Prostate gland (tissue), 2 donors: ENCODE measurements at places on chromosomes 12 and 14. TPM values are rescaled to one million over a fixed set of nuclear protein-coding genes. Genes with fewer than 3 reads are reported as not detected.

Gene TAS2R9
- not detected for total RNA-seq

Gene LRRC9
- total RNA-seq: 2.0 TPM

Gene PRKD1
- 45.0 TPM for total RNA-seq

Gene SRSF5
- total RNA-seq: 206 TPM

Gene EMC9
- 13.1 TPM for total RNA-seq

Gene DACT1
- 27.1 TPM for total RNA-seq

Gene TAS2R13
- 1.1 TPM for total RNA-seq

- H3K4me3 ChIP-seq: no peak overlapping the region
- H3K4me1 ChIP-seq: peaks cover 3% of the 10 kb centered on the region
- DNase-seq: no peak
- no peak overlapping the region for H3K27ac ChIP-seq
Measured at GRCh38 chr14:104989951-104990303, 4.3 kb downstream of the CLBA1 start.

DNA sequence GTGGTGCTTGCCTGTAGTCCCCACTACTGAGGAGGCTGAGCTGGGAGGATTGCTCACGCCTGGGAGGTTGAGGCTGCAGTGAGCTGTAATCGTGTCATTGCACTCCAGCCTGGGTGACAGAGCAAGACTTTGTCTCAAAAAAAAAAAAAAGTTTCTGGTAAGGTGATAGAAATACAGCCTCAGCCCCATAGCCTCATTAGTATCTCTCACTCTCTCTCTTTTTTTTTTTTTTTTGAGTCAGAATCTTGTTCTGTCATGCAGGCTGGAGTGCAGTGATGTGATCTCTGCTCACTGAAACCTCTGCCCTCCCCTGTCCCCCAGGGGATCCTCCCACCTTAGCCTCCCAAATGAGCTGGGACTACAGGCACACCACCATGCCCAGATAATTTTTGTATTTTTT, 19.2 kb downstream of the MTHFD1 start:
- H3K4me3 ChIP-seq: no peak overlapping the region
- DNase-seq: no peak
- H3K27ac ChIP-seq: no peak overlapping the region
- no peaks in the 10 kb centered on the region for H3K27me3 ChIP-seq

DNA sequence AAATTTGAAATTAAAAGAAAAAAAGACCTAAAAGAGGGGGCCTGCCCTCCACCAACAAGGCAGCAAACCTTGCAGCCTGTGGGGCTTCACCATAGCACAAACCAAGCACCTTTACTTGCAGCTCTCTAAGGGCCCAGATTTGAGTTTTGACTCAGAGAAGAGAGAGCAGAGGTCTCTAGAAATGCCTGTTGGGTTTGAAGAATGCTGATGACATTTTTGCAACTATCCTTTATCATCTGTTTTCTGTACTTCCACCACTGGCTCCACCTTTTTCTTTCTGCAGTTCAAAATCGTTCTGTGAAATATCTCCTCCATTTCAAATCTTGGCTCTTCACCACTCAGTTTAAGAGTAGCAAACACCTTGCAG, 83.8 kb upstream of the HMGA2 start:
- no peak overlapping the region for H3K27ac ChIP-seq
- no peaks in the 10 kb centered on the region for H3K36me3 ChIP-seq
- no peak for DNase-seq
- H3K4me1 ChIP-seq: no peaks in the 10 kb centered on the region

- H3K27ac ChIP-seq: no peak overlapping the region
- no peaks in the 10 kb centered on the region for H3K27me3 ChIP-seq
- no peaks in the 10 kb centered on the region for H3K36me3 ChIP-seq
- DNase-seq: no peak
Measured at GRCh38 chr12:32296567-32296966, 102.8 kb upstream of the FGD4 start.

DNA sequence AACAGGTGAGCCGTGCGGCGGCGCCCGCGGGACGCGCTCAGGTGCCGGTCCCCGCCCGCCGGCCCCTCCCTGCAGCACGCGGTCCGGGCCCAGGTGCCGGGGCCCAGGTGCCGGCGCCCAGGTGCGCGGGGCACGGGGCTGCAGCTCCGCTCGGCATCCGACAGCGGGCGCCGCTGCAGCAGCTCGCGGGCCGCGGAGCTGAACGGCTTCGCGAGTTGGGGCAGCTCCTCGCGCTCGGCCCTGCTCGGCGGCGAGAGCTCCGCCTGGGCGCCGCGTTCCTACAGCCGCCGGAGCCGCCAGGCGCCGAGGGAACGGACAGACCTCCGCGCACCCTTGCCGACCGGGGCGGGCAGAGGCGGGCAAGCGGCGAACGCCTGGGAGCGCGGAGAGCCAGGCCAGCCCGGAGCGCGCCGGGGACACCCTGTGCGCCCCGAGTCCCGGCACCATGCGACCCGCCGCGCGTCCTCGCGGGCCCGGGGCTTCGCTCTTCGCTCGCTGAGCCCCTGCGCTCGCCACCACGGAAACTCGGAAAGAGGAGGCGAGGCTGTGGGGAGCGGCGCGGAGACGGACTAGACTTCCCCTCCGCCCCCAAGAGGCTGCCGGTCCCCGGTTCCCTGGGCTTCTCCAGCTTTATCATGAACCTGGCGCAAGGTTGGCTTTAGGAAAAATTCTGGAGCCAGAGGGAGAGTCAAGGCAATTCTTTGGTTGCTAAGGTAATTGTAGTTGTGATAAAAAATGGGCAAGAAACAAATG, at the start of gene RGS6:
Gene RGS6, plus strand, starts transcription at position 201 of the 753 bp plus-strand sequence.
- no peaks in the 10 kb centered on the region for H3K27me3 ChIP-seq
- no peak within 1 kb of the TSS for H3K27ac ChIP-seq
- peak; percentile 4 for DNase-seq
- H3K36me3 ChIP-seq: no peaks in the 10 kb centered on the region
- no peaks in the 10 kb centered on the region for H3K4me1 ChIP-seq
- no peak within 1 kb of the TSS for H3K4me3 ChIP-seq

- no peak overlapping the region for H3K4me3 ChIP-seq
- no peaks in the 10 kb centered on the region for H3K4me1 ChIP-seq
Measured at GRCh38 chr12:101608301-101609133, 13.7 kb downstream of the MYBPC1 start.

DNA sequence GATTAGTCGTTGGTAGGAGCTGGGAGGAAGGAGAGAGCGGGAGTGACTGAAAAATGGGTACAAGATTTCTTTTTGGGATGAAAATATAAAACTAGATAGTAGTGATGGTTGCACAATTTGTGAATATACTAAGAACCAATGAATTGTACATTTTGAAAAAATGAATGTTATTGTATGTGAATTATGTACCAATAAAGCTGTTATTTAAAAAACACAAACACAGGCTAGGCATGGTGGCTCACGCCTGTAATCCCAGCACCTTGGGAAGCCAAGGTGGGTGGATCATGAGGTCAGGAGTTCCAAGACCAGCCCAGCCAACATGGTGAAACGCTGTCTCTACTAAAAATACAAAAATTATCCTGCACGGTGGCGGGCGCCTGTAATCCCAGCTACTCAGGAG, 32.1 kb downstream of the PPP1R13B start:
- H3K36me3 ChIP-seq: no peaks in the 10 kb centered on the region
- no peak overlapping the region for H3K4me3 ChIP-seq
- peaks cover 4% of the 10 kb centered on the region for H3K4me1 ChIP-seq
- H3K27ac ChIP-seq: no peak overlapping the region

DNA sequence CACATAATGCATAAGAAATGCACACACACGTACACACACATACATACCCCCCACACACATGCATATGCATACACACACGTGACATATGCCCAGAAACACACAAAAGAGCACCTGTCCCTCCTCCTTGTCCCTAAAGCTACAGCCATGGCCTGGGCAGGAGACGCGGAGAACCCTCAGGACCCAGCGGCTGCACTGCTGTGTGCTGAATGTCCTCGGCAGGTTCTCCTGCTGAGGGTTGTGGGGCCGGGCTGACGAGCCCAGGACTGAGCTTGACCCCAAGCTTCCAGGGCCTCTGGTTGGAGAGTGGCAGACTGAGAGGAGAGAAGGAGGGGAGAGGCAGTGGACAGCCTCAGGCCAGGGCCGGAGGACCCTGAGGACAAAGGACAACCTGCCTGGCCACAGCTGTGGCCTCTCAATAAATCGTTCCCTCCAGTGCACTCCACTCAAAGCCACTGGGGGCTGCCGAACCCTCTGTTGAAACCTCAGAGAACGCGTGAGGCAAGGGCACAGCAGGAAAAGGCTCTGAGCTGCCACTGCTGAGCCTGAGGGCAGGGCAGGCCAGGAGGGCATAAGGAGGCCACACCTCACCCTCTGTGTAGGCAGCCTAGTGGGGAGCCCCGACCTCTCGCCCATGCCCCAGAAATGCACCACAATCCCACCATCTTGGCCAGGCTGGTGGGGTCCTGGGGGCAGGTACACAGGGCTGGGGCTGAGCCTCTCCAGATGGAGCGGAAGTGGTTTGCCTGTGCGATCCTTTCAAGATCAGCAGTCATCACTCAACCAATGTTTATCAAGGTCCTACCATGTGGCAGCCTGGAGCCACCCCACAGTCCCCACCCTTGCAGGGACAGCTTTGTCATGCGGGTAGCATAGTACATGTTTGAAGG, 3.1 kb downstream of the CACNA2D4 start:
- no peaks in the 10 kb centered on the region for H3K36me3 ChIP-seq
- no peak for DNase-seq
- H3K4me3 ChIP-seq: no peak overlapping the region
- H3K27me3 ChIP-seq: no peaks in the 10 kb centered on the region
- H3K27ac ChIP-seq: no peak overlapping the region
- no peaks in the 10 kb centered on the region for H3K4me1 ChIP-seq

GRCh38 chr12:47077206-47078085, 2.0 kb upstream of the PCED1B start:
- no peaks in the 10 kb centered on the region for H3K27me3 ChIP-seq
- no peak for DNase-seq
- H3K4me1 ChIP-seq: no peaks in the 10 kb centered on the region
- no peak overlapping the region for H3K27ac ChIP-seq
